ENCODE measurements at places on chromosomes 11 and 22.

- DNase-seq = no peak
Measured at GRCh38 chr11:31325160-31325559, 44.4 kb downstream of the DCDC1 start.

DNA sequence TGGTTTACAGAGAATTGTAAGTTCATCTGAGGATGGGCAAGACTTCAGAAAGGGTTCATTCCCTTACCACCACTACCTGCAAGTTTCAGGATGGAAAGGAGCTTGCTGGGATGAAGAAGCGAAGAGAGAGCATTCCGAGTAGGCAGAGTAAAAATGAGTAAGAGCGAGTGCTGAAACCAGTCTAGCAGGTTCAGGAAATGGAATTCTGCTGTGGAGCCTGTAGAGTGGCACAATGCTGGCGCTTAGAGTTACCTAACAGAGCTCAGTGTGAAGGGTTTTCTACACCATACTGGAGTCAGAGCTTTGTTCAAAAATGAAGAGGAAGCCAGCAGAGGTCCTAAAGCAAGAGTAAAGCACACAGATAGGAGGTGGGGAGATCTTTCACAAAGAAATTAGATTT lies 179.2 kb upstream of the ZC3H12C start:
- peak; percentile 15 for DNase-seq

- no peak for DNase-seq
Measured at GRCh38 chr11:3914805-3915204, 59.3 kb downstream of the STIM1 start.

- DNase-seq = no peak
Measured at GRCh38 chr11:105045676-105046296, 651 bp upstream of the CARD16 start.

DNA sequence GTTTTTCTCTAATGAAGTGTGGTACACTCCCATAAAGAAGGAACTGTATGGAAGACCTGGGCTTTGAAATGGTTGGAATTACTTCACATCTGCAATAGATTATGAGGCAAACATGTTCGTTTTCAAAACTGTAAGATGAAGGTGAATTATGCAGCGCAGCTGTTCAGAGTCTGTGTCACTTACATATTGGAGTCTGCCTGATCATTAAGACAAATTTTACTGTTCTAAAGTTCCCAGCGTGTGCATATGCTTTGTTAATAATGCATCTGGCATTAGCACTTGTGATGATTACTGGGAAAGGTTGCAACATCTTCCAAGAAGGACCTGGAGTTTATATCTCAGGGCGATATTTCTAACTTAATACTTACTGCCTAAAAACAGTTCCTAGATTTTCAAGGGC lies 255.2 kb upstream of the ZC3H12C start:
- DNase-seq = no peak

DNA sequence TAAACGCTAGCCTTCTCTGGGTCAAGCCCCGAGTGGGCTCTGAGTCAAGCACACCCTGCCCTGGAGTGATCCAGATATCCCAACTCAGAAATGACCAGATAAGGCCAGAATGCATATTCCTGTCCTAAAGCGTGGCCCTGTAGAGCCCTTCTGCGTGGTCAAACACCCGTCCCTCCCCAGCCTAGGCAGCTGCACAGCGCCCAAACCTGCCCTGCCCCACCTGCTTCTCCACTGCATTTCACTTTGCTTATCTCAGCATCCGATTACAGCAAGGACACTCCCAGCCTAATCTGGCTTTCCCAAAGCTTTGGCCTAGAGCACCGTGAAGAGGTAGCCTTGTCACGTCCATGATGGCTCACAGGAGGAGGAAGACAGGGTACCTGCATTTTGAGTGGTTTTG lies 11.9 kb upstream of the TMPRSS4 start:
- DNase-seq = no peak

DNA sequence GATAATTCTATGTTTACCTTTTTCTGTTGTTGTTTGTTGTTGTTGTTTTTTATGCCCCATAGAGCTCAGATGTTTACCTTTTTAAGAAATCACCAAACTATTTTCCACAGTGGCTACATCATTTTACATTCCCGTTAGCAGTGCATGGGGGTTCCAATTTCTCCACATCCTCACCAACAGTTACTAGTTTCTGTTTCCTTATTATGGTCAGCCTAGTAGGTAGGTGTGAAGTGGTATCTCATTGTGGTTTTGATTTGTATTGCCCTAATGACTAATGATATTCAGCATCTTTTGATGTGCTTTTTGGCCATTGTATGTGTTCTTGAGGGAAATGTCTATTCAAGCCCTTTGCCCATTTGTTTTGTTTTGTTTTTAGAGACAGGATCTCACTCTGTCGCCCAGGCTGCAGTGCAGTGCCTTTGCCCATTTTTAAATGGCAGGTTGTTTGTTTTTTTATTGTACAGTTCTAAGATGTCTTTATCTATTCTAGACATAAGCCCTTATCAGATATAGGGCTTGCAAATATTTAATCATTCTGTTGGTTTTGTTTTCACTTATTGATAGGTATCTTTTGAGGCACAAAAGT lies 27.5 kb downstream of the CHEK2 start:
- DNase-seq = no peak

DNA sequence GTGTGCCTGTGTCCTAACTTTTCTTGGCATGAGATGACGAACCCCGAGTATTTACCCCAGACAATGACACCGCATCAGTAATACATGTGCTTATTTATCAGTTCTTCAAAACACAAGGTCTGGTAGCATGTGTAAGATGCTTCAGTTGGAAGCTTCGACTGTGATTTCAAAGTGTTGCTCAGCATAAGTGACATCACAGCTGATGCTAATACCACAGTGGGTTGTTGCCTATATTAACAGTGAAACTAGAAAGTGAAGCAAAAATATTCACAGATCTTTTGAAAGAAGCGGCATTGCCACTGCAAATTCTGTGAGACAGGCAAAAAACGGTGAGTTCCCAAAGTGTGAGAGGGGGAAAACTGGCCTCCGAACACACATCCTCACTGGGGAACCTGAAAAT lies 18.4 kb upstream of the TTC12 start:
- DNase-seq = no peak

- DNase-seq = no peak
Measured at GRCh38 chr11:118604566-118604965, 2.8 kb upstream of the PHLDB1 start.

- DNase-seq = no peak
Measured at GRCh38 chr11:16871368-16871767, 132.9 kb downstream of the C11orf58 start.

GRCh38 chr22:38041760-38042487 lies 15.3 kb upstream of the PICK1 start:
- DNase-seq = no peak

DNA sequence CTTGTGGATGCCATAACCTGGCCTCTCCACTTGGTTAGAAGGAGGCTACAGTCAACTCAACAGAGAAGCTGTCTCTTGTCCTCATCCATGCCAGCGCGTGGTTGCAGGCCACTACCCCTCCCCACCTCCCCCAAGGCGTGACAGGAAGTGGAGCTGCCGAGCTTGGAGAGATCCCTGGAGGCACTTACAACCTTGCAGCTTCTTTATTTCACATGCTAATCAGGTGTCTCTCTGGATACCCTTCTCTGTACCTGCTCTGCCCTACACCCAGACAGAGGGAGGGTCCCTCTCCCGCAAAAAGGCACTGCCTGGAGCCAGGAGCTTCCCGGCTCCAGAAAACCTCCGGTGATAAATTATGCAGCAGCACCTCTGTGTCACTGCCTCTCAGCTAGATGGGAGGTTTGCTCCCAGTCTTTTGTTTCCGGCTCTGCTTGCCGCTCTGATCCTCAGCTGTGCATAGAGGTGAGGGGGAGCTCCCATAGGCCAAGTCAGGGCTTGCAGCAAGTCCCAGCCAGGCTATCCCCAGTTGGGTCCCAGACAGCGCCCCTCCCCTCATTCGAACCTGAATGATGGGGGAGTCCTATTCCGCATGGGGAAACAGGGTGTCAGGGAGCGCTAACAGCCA lies 5.7 kb downstream of the LRP4 start:
- no peak for DNase-seq

- DNase-seq = no peak
Measured at GRCh38 chr11:103499710-103500340, 390.6 kb downstream of the DYNC2H1 start.

GRCh38 chr22:50009251-50009650 lies 3.3 kb downstream of the IL17REL start:
- no peak for DNase-seq

- DNase-seq = no peak
Measured at GRCh38 chr22:49872347-49872746, 18.7 kb downstream of the ZBED4 start.

DNA sequence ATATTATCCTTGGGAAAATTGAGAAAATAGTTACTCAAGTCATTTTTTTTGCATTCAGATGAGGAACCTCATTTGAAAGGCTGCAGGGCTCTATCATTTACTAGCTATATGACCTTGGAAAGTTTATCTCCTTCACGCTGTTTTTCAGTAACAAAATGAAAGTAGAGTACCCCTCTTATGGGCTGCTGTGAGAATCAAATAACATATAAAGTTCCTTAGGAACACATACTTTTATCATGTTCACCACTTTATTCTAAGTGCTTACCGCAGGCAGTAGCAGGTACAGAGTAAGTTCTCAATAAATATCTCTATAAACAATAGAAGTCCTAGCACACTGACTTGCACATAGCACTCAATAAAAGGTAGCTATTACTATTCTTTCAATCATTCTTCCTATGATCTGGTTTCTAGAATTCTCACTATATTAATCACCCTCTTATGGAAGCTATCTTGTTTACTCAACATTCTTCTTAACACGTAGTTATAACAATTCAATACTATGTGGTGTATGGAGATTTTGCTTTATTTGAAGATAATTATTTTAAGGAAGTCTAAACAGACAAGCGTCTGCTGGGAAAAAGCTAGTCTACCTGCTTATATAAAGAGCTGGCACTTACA lies 1.9 kb downstream of the C11orf71 start:
- DNase-seq = no peak

DNA sequence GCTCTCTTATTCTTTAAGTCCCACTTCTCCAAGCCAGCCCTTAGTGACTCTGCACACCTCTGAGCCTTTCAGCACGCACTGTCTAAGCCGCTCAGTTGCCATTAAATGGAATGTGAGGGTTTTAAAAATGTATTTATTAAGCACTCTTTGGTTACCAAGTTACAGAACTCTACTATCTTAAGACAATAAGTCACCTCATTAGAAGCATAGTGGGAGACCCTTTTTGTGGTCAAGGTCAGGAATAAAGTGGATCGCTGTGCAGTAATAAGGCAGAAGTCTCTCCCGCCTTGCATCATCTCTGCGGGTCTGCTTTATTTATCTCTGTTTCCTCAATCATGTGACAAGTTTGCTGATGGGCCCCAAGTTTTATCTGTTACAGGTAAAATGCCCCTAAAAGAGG lies 11.9 kb downstream of the SLC25A18 start:
- DNase-seq = no peak

- DNase-seq = no peak
Measured at GRCh38 chr11:87213444-87213843, 175.7 kb downstream of the TMEM135 start.

DNA sequence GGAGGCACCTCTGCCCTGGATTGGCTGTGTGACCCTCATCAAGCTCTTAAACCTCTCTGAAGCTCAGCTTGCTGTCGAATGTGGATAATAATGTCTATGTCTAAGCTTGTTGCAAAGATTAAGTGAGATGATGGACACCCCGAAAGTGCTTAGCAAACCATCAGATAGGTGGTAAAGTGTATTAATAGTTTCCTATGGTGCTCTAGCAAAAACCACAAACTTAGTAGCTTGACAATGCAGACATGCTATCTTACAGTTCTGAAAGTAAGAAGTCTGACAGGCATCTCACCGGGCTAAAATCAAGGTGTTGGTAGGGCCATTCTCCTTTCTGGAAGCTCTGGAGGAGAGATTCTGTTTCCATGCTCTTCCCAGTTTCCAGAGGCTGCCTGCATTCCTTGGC lies 106.5 kb upstream of the CSNK2A3 start:
- DNase-seq = no peak

- DNase-seq = no peak
Measured at GRCh38 chr22:27159016-27159415, 501.6 kb downstream of the MIAT start.

- no peak for DNase-seq
Measured at GRCh38 chr11:68145120-68145866, 24.1 kb upstream of the CHKA start.

DNA sequence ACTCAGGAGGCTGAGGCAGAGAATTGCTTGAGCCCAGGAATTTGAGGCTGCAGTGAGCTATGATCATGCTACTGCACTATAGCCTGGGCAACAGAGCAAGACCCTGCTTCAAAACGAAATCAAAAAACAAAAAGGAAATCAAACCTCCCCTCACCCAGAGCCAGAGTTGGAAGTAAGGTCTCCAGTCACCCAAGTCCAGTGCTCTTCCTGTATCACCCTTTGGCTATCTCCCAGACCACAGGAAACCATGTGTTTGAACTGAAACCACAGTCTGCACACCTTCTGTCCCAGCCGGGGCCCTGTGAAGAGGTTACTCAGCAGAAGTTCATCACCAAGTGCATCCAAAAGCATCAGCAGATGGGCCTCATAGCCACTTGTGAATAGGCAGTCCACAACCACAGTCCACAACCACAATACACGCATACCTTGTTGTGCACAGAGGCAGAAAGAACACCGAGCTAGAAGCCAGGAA lies 4.6 kb downstream of the MYH9 start:
- no peak for DNase-seq

DNA sequence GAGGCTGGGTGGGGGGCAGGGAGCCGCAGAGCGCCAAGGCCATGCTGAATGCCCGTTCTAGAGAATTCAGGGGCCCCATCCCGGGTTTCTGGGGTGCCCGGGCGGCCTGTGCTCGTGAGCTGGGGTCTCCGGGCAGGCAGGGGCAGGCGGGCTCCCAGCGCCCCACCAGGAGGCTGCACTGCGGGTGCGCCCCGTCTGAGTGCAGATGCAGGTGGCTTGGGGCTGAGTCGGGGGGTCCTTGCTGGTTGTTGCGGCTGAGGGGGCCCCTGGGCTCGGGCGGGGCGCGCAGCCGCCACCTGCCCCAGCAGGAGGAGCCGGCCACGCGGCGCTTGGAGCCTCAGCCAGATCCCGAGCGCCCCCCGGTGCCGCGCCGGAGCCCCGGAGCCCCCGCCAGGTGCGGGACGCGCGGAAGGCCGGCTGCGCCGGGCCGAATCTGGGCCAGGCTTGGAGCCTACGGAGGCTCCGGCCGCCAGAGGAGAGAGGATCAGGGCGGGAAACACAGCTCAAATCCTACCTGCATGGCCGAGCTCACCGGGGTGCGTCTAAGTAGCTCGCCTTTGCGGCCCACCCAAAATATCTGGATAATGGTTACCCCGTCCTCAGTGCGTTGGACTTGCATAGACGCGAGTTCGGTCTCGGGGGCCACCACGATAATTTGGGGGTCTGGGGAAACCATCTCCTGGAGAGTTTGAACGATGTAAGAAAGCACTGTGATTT lies 590 bp upstream of the IGF2 start:
- DNase-seq = no peak

GRCh38 chr11:786235-787083 lies 3.4 kb downstream of the CEND1 start:
- DNase-seq = no peak

DNA sequence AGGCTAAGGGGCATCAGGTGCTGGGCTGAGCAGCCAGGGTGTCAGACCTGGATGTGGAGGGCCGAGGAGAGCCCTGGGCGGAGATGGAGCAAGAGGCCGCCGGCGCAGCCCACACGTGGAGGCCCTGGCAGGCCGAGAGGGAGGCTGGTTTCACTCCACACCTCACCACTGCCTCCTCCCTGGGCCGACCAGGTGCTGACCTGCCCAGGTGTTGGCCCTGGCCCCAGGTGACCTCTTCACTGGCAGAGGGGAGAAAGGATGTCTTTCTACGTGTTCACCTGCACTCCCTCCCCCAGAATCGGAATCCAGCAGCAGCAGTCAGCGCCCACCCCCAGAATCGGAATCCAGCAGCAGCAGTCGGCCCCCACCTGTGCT lies 781 bp downstream of the ANO9 start:
- DNase-seq = no peak
